Left colon (tissue), 2 donors: ENCODE measurements at places on chromosomes 12 and 14. TPM values are rescaled to one million over a fixed set of nuclear protein-coding genes. Genes with fewer than 3 reads are reported as not detected.

Gene GALNT4
- total RNA-seq, result 57.1 TPM

DNA sequence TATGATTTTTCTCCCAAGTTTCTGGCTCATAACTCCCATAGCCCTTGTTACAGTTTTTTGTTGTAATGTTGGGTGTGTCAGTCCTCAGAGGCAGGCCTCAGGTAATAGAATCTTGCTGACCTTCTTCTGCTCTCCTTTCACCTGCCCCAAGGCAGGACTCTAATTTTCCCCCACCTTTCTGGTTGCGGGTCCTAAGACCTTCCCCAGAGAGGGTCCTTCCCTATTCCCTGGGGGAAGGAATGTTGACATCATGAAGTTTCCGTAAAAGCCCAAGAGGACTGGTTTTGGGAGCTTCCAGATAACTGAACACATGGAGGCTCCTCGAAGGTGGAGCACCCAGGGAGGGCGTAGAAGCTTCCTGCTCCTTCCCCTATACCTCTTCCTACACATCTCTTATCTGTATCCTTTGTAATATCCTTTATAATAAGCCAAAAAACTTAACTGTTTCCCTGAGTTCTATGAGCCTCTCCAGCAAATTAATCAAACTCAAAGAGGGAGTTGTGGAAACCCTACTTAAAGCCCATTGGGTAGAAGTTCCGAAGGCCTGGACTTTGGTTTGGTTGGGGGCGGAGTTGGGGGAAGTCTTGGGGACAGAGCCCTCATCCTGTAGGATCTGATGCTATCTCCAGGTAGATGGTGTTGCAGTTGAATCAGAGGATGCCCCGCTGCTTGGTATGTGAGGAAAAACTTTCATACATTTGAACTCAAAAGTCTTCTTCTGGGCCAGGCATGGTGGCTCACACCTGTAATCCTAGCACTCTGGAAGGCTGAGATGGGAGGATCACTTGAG is 9.0 kb upstream of the TMED10 start:
- no peak for DNase-seq

GRCh38 chr14:91980157-91980556 is 32.7 kb upstream of the FBLN5 start:
- no peak for DNase-seq

Gene CDK17
- 21.0 TPM for total RNA-seq

DNA sequence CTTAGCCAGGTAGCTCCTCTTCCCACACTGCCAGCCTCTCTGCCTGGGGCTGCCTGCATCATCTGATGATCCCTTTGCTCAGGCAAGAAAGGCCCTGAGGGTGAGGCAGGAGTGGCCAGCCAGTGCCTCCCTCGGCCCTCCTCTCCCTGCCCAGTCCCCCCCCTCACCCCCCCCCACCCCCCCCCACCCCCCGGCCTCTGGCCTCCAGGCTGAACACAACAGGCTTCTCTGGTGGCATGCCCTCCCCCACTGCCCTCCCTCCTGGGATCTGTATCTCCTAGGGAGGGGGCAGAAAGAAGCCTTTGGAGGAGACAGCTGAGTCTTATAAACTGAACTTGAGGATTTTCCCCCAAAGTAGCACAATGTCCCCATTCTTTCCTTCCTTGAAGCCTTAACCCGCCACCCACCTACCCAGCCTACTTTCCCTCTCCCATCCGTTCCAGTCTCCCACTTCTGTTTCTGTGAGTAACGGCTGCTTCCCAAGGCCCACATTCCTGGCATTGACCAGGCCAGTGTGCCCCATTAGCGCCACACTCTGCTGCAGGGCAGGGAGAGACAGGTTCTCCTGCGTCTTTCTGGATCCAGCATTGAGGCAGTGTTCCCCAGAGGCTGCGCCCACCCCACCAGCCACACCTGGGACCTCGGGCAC is 82.1 kb downstream of the B4GALNT3 start:
- DNase-seq, result no peak

Gene PPFIA2
- 2.2 TPM for total RNA-seq

DNA sequence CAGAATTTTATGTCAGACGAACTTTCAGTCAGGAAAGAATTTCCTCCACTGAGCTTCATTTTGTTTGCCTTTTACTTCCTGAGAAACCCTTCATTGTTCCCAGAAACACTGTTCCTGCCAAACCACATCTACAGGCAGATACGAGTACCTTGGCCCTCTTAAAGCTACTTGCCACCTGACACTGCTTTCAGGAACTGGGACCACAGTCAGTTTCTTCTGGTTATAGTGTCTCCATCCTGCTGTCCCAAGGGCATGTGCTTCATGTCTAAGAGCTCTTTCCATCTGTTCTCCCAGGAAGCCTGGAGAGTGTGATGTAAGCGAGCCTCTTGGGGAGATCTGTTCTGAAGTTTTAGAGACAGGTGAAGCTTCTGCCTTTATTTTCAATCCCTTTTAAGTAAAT is 161.7 kb upstream of the PLEKHA5 start:
- DNase-seq, result no peak

Gene GCH1
- 34.3 TPM for total RNA-seq
